ENCODE measurements at places on chromosomes 7 and 10.

- no peak for DNase-seq
Observed at GRCh38 chr7:14055813-14056212, 66.3 kb upstream of the ETV1 start.

DNA sequence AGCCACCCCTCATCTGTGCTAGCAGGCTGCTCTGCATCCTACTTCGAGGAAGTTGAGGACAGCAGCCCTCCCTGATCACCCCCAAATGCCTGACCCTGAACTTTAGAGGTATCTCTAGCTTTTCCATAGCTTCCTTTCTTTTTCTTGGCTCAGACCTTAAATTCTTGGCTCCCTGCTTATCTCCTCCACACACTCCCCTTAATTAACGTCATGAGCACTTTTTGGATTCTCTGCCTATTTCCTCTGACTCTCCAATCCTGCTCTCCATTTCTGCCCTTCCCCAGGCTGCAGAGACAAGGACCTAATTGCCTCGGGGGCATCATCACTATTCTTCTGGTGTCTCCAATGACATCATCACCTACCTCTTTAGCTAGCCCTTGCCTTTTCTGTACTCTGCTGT lies 40.8 kb upstream of the SEC61G start:
- DNase-seq, result no peak

- no peak for DNase-seq
Observed at GRCh38 chr7:69198250-69198649, 400.0 kb upstream of the AUTS2 start.

DNA sequence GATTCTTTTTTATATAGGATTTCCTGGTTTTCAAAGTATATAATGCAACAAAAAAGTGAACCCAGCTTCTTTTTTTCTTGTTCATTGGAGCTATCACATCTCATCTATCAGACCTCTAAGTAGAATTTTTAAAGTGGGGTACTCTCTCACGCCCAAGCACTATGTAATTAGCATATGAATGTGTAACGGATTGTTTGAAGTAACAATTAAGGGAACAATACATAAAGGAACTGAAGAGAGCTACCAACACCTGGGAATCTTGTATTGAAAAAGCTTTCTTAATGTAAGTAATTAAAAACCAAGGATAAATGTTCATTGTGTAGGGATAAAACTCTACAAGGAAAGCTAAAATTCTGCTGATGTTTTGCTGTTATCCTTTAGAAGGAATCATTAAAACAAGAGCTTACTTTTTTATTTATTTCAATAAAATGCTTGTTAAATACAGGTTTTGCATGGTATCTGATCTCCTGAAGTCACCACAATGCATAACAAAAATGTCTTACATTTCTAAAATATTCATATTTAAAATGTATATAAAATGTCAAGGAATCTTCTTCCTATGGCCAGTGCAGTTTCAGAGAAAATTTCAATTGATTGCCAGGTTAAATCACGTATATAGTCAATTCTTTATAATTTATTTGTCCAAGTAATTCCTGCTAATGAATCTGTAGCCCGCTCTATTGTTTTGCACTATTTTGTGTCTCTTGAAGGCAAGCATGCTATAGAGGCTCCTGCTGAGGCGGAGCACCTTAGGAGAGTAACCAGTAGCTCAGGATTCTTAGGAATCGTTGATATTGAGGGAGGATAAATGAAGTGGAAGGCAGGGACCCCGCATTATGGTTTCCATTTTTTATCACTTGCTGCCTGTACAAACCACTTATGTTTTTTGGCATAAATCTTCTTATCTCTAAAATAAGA lies 51.6 kb downstream of the PTPRZ1 start:
- DNase-seq, result no peak

- peak; percentile 3 for DNase-seq
Observed at GRCh38 chr10:63770523-63770922, 249.3 kb downstream of the REEP3 start.

DNA sequence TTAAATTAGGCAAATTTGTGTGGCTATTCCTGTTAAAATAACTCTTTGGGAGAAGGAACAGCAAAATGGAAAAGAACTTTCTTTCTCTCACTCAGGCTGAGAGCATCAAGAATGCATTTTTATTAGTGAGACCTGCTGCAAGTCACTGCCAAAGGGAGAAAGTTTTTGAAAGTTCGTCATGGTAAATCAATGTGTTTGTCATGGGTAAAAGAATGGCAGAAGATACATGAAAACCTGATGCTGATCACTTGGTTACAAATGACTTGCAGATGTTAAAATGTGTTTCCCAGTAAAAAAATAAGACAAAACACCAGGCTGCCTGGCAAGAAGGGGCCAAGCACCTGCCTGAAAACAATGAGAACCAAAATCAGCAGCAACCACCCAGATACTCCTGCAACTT lies 484.7 kb upstream of the NRP1 start:
- DNase-seq, result no peak

GRCh38 chr10:69573056-69573806 lies at the start of gene NEUROG3:
NEUROG3 (minus strand) TSS chr10:69573422; CDS start chr10:69573043, 379 bp downstream.
- DNase-seq, result peak; percentile 54

GRCh38 chr10:60348982-60349381 lies 40.7 kb downstream of the ANK3 start:
- no peak for DNase-seq

- DNase-seq, result no peak
Observed at GRCh38 chr10:103533827-103534226, 40.3 kb downstream of the NEURL1 start.

- peak; percentile 59 for DNase-seq
Observed at GRCh38 chr7:22586786-22587140, 86.8 kb upstream of the STEAP1B start.

GRCh38 chr10:33764694-33765185 lies 430.3 kb upstream of the NRP1 start:
- DNase-seq, result no peak

DNA sequence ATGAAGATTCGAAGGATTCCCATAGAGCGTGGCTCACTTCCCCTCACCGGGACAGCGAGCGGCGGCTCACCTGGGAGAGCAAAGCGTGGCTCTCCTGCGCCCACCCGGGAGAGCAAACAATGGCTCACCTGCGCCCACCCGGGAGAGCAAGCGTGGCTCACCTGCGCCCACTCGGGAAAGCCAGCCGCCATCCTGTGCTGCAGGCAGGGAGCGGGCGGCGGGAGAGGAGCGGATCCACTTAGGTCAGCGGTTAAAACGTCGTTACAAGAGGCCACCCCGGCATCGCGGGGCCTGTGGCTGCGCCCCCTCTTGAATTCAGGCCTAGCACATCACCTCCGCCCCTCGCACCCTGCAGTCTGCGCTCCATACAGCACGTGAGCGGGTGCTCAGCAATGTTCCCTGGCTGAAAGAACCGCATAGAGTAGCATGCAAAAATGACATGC lies 461 bp upstream of the FIGNL1 start:
- DNase-seq, result peak; percentile 71

DNA sequence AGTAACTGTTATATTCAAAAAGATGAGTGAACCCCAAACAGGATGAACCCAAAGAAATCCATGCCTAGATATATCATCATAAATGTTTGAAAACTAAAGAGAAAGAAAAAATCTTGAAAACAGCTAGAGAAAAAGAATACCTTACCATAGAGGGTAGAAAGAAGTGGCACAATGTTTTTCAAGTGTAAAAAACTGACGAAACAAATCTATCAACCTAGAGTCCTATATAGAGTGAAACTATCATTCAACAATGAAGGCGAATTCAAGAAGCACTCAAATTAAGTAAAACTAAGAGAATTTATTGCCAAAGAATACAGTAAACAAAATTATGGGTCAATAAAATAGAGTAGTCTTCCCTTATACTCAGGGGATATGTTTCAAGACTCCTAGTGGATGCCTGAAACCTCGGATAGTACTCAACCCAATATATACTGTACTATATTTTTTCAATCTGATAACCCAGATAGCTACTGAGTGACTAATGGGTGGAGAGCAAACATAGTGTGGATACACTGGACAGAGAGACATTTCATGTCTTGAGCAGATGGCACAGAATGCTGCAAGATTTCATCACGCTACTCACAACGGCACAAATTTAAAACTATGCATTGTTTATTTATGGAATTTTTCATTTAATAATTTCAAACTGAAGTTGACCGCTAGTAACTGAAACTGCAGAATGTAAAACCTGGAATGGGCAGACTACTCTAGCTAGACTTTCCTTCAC lies 52.6 kb upstream of the TMEM106B start:
- no peak for DNase-seq

- no peak for DNase-seq
Observed at GRCh38 chr10:79192677-79193003, 123.9 kb downstream of the ZMIZ1 start.

- no peak for DNase-seq
Observed at GRCh38 chr10:29555746-29556481, 78.9 kb downstream of the SVIL start.

GRCh38 chr7:107594961-107595737 lies 15.1 kb downstream of the BCAP29 start:
- DNase-seq, result no peak

DNA sequence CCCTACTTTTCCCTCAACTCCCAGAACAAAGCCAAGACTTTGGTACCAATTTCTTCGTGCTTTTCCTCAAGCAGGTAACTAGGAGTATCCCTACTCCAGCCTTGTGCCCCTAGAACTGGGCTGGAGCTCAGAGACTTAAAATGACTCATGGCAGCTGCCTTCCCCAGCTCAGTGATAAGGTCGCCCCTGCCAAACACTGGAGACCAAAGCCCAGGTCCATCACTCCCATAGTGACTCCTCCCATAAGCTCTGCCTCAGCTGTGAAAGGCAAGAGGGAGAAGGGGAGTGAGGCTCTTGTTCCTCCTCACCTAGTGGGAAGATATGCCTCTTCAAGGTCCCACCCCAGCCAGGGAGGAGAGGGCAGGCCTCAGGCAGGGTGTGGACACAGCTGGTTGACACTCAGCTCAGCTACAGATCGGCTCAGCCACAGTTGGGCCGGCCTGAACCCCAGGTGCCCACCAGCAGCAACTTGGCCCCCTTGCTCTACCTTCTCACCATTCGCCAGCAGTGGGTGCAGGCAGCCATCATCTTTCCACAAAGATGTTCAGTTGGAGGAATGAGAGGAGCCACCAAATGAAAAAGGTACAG lies 13.8 kb upstream of the CYREN start:
- DNase-seq, result no peak

DNA sequence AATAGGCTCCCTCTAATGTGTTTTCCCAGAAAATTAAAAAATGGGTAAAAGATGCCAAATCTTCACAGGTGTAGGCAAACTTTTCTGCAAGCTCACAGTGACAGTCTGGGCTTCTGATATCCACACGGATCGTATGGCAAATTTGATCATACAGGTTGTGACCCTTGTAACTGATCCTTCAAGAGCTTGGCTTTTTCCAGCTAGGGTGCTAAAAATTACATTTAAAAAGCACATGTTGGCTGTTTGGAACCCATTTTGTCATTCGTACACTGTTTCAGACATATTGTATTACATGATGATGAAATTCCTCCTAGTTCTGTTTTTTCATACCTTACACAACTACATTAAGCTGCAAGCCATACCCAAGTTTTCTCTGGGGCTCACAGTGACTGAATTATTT lies 138.7 kb downstream of the GFRA1 start:
- no peak for DNase-seq

- DNase-seq, result no peak
Observed at GRCh38 chr10:113169111-113169510, 219.1 kb downstream of the TCF7L2 start.

- DNase-seq, result peak; percentile 13
Observed at GRCh38 chr7:115208710-115209560, 287.0 kb downstream of the MDFIC start.

DNA sequence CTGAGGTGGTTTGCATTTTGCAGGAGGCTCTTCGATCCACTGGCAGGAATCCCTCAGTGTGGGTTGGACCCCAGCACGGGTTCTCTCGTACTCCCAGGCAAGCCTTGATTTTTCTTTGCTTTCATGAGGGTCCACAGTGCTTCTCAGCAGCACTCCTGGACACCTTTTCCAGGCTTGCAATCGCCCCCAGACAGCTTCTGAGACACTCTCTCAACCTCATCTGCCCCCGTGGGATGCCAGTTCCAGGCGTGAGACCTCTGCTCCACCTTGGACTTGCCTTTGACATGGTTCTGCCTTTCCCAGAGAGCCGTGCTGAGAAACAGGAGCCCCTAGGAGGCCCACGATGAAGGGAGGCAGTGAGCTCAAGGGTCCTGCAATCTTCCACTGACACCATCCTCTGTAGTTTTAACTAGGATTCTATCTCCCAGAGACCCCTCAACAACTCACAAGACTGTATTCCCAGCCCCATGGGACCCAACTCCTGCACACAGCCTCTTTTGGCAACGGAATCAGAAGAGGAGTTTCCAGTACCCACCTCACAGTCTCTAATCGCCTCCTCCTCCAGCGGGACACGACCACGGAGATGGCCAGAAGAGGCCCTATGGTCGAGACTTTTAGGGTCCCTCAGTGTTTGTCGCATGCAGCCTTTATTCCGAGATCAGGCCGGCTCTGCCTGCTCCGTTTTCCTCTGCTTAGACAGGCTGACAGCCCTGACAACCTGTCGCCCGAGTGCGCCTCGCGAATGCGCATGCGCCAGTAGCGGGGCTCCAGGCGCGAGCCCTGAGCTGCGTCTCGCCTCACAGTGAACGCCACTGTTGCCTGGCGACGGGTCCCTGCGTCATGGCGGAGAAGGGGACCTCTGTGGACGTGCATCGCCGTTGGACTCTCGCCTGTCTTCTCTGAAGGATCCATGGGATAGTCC lies 26.0 kb upstream of the ZNF273 start:
- peak; percentile 97 for DNase-seq

- no peak for DNase-seq
Observed at GRCh38 chr7:100583132-100584053, 2.5 kb downstream of the LRCH4 start.

DNA sequence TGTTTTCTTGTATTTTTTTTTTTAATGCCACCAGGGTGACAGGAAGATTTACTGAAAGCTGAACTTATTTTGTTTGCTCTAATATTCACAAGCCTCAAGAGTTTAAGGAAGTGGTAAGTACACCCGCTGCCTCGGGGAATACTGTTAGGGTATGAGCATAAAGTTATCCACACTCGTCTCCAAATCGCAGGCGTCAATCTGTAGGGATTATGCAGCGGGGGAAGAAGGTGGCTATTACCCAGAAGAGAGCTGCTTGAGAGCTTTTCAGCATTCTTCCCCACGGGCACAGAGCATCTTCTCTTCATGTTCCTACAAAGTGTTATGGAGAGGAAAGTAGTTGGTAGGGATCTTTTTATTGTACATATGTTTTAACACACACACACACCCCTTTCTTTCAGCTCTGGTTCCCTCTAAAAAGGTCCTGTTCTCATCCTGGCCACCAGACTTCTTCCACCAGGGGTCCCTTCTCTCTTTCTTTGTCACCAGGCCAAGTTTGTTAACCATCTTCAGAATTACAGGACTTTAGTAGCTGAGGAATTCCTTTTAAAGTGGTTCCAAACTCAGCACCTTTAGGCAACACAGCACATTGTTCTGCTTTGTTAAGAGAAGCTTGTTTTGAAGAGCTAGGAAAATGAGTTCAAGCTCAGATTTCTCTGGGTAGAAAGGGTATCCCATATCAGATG lies 411.6 kb upstream of the GALNT17 start:
- DNase-seq, result no peak

All from DMS53 (cell line).